ENCODE measurements at places on chromosomes 3 and 15. TPM values are rescaled to one million over a fixed set of nuclear protein-coding genes. Genes with fewer than 3 reads are reported as not detected.
A peak's percentile ranks its signal among the peaks of the same experiment; 100 is the strongest.

DNA sequence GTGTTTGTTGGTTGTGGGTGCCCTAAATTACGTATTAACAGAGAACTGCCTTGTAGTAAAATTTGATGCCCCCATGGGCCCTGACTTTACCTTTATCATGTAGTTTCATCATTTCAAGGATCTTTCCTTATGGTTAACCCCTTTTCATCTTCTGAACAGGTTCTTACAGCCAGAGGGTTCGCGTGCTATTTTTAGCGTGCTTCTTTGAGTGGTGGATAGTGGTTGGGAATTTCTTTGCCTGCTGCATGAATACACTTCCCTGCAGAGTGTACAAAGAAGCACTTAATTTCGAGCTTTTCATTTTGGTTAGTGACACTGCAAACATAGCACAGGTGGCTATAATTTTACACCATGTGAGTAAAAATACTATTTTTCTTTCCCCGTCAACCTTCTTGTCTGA is 231.8 kb downstream of the ROBO2 start:
- DNase-seq, result no peak

DNA sequence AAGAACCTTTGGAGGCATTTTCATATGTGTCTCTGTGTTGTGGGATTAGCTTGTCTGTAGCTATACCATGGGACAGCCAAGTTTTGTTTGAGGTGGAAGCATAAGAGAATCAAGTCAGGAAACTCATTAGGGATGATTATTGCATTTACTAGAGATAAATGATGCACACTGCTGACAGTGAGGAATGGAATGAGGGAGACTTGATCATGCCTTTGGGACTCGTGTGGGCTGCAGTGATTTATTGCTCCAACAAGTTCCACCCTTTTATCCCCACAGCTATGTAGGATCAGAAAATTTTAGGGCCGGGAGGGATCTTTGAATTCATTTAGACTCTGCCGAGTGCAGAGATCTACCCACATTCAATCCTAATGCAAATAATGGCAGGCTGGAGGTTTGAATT is 16.3 kb downstream of the ZNF385D start:
- DNase-seq, result no peak

GRCh38 chr3:33525232-33525631 is 85.0 kb upstream of the UBP1 start:
- no peak for DNase-seq

- peak; percentile 46 for DNase-seq
Measured at GRCh38 chr3:42556089-42556632, 25.6 kb downstream of the SEC22C start.

GRCh38 chr3:46539443-46540005 is 26.6 kb downstream of the LRRC2 start:
- DNase-seq, result no peak

GRCh38 chr15:63246691-63247469 is 30.5 kb upstream of the APH1B start:
- DNase-seq, result no peak

DNA sequence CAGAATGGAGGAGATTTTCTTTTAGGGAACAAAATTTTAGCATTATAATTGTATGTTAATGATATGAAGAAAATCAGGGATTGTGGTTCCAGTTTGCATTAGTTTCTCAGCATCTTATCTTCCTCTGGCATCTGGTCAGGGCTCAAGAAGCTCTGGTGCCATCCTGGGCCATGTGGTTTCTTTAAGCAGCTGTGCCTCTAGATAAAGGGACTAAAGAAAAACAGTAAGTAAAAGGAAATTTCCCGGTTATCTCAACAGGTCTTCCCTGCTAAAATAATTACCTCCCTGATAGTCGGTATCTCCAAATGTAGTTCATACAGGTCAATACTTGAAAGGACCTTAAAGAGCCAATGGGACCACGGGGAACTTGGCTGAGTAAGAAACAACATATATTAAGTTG is 375.1 kb upstream of the RBMS3 start:
- no peak for DNase-seq

DNA sequence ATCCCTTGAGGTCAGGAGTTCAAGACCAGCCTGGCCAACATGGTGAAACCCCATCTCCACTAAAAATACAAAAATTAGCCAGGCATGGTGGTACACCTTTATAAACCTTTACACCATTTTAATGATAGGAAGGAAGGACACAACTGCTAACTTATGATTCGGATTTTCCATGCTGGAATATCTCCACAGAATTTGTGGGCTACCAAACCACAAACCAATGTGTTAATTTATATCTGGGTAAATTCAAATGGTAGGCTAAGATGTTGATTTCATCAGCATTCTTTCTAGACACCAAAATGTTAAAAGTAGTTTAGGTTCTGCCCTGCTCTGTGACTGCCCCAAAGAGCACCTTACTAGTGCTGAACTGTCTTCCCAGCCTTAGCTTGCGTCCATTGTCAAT is 72.8 kb downstream of the POLQ start:
- DNase-seq, result no peak

DNA sequence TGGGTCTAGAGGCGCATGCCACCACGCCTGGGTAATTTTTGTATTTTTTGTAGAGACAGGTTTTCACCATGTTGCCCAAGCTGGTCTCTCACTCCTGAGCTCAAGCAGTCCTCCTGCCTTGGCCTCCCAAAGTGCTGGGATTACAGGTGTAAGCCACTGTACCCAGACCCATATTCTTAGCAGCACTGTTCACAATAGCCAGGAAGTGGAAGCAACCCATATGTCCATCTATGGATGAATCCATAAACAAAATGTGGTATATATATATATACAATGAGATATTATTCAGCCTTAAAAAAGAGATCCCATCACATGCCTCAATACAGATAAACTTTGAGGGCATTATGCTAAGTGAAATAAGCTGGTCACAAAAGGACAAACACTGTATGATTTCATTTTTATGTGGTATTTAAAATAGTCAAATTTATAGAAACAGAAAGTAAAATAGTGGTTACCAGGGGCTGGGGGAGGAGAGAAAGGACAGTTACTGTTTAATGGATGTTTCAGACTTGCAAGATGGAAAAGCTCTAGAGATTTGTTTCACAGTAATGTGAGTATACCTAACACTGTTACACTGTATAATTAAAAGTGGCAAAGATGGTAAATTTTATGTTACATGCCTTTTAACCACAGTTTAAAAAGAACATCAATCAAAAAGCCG is 35.7 kb upstream of the GRAMD1C start:
- no peak for DNase-seq

GRCh38 chr3:30657914-30658313 is 51.5 kb downstream of the TGFBR2 start:
- DNase-seq, result no peak

DNA sequence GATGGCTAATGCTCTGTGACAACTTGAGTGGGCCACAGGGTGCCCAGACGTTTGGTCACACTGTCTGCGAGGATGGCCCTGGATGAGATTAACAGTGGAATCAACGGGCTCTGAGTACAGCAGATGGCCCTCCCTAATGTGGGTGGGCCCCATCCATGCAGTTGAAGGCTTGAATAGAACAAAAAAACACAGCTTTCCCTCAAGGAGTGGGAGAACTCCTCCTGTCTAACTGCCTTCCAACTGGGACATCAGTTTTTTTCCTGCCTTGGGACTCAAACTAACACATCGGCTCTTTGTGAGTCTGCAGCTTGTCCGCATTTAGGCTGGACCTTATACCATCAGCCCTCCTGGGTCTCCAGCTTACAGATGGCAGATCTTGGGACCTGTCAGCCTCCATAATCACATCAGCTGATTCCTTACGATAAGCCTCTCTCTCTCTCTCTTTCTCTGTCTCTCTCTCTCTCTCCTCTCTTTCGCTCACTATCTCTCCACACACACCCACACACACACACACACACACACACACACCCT is 20.8 kb downstream of the FAM174B start:
- no peak for DNase-seq

DNA sequence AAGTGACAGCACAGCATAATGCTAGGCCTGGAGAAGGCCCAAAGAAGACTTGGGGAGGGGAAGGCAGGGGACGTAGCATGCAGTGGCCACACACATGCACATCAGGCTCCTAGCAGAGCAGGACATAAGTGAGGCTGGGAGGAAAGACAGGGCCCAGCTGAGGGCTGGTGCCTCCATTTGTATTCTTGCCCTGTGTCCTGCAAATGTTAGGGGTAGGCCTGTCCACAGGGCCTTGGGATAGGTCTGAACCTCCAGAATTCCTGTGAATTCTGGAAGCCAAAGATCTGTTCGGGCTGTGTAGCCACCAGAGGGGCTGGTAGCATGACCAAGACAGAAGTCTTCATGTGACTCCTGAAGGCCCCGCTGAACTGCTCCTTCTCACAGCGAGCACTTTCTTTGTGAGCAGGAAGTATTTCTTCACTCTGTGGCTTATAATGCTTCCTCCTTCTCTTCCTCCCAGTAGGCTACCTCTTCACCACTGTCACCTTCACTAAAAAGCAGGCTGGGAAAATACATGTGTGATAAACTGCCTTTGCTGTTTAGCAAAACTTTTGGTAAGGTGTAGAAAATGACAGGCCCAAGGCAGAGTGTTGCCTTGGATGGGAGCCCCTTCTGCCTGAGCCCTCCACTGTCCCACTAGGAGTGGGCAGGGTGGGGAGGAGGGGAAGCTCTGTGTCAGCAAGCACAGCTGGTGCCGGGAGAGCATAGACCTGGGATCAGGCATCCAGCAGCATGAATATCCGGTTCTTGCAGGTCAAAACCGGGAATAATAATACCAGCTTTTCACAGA is 8.4 kb downstream of the CERS3 start:
- peak; percentile 35 for DNase-seq

- DNase-seq, result no peak
Measured at GRCh38 chr3:142976621-142977398, 13.3 kb upstream of the PAQR9 start.

DNA sequence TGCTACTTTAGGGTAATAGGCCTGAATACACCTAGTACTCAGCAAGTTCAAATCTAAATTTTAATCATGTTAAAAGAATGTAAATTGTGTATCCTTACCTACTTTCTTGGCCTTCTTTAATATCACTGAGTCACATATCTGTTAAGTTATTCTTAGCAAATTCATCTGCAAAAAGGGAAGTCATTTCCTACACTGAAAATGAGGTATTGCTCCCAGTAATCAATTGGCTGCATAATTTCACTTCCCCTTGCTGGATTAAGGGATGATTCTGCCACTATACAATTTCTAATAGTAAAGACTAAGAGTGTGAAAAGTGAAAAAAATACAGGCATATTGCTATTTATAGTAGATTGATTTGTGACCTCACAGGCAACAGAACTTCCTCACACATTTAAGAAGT is 47.8 kb downstream of the CCDC54 start:
- no peak for DNase-seq

- no peak for DNase-seq
Measured at GRCh38 chr15:101031213-101031612, 112.1 kb downstream of the LRRK1 start.

DNA sequence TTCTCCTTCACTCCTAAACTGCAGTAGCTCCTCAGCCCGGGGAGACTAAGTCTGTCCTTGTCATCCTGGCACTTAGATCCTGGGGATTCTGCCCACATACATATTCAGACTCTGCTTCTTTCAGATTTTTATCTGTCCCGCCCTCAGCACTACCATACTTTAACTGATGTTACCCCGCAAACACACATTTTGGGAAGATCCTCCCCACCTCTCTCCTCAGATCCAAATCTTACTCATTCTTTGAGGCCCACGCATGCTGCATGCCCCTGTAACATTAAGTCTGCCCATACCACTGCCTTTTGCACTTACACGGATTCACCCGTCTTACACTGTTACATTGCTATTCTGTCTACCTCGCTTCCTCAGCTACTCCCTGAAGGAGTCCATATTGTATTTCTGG is 36.1 kb downstream of the SENP8 start:
- DNase-seq, result no peak

DNA sequence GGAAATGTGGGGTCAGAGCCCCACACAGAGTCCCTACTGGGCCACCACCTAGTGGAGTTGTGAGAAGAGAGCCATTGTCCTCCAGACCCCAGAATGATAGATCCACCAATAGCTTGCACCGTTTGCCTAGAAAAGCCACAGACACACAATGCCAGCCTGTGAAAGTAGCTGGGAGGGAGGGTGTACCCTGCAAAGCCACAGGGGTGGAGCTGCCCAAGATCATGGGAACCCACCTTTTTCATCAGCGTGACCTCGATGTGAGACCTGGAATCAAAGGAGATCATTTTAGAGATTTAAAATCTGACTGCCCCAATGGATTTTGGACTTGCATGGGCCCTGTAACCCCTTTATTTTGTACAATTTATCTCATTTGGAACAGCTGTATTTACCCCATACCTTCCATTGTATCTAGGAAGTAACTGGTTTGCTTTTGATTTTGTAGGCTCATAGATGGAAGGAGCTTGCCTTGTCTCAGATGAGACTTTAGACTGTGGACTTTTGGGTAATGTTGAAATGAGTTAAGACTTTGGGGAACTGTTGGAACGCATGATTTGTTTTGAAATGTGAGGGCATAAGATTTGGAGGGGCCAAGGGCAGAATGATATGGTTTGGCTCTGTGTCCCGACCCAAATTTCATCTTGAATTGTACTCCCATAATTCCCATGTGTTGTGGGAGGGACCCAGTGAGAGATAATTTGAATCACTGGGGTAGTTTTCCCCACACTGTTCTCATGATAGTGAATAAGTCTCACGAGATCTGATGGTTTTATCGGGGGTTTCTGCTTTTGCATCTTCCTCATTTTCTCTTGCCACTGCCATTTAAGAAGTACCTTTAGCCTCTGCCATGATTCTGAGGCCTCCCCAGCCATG is 49.0 kb downstream of the CD200 start:
- DNase-seq, result no peak

Gene PLAAT1
- not detected for total RNA-seq

Gene GAP43
- not detected for total RNA-seq

Gene SETD5
- 146 TPM for total RNA-seq

Gene PP2D1
- not detected for total RNA-seq

Gene RLBP1
- total RNA-seq, result not detected

Gene GOLGA6L6
- not detected for total RNA-seq

Gene GLCE
- total RNA-seq, result 4.7 TPM

Gene IQCF5
- total RNA-seq, result not detected

Gene ZNF619
- 13.3 TPM for total RNA-seq

Gene FRMD5
- not detected for total RNA-seq

Gene SEMA3B
- total RNA-seq, result 1.0 TPM

Gene CIDEC
- not detected for total RNA-seq

All from activated naive CD8-positive, alpha-beta T cell treated with anti-CD3 and anti-CD28 coated beads, Interleukin-2, amount 10 ng/mL, durations not matched to agents 7 days and 5 days (primary cell).